ENCODE measurements at places on chromosomes 3 and 15.

GRCh38 chr15:59894835-59895234 lies 109.3 kb upstream of the FOXB1 start:
- no peak for DNase-seq

DNA sequence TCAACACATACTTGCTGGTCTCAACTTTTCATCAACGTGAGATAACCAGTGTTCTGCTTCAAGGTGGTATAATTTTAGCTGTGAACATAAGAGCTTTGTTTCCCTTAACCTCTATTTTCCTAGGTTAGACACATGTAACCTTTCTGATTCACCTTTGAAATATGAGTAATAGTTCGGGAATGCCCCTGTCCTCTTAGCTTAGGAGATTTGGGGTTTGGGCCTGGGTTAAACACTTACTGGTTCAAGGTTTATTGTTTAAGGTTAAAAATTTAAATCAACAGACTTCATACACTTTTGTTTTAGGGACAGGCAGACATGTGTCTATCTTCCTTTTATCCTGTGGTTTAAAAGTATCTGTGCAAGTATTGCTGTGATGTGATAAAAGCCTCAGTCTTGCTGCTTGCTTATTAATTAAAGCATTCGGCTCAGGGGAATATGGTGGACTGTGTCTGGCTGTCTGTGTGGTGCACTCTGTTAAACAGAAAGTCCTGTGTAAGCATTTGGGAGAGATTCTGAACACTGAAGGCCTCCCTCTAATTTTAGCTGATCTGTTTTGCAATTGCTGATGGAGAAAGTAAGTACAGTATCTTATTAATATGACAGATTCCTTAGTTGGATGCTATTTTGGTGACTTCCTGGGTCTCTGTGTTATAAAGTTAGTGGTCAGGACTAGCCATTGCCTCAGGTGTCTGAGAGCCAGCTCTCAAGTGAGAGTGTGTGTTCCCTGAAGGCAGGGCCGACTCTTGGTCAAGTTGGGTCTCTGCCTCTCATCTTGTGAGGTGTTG lies 81.8 kb downstream of the USP13 start:
- no peak for DNase-seq

- no peak for DNase-seq
These were observed 85.2 kb downstream of the UBE2E2 start for GRCh38 chr3:23288286-23288685.

GRCh38 chr15:47404877-47405276 lies 312.4 kb upstream of the SEMA6D start:
- DNase-seq = no peak

GRCh38 chr3:113436809-113437208 lies 4.5 kb downstream of the CFAP44 start:
- DNase-seq = no peak

DNA sequence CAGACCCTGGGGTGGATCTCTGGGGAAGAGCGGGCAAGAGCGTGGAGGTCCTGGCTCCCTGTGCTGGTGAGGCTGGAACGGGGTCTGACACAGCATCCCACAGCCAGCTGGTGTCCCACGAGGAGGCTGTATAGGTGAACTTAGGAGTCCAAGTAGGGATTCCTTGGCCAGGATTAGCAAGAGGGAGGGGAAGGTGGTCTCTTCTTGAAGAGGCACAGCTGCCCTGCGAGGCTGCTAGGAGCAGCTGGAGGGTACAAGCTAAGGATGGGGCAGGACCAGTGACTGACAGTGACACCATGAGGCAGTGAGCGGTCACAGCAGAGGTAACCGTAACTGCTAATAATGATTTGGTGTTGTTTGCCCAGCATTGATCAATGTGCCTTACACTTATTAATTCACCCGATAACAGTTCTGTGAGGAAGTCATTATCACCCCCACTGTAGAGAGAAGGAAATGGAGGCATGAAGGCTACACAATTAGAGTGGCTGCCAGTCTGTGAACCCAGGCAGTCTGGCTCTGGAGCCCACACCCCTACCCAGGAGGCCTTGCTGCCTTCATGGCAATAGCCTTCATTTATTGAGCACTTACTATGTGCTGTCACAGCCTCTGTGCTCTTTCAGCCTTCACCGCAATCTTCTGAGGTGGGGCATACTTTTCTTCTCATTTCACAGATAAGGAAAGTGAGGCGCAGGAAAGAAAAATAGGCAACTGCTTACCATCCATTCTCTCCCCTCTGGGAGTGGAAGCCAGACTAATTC lies 59.4 kb downstream of the TMEM44 start:
- peak; percentile 16 for DNase-seq

GRCh38 chr3:189490749-189491148 lies 140.4 kb upstream of the TP63 start:
- no peak for DNase-seq

DNA sequence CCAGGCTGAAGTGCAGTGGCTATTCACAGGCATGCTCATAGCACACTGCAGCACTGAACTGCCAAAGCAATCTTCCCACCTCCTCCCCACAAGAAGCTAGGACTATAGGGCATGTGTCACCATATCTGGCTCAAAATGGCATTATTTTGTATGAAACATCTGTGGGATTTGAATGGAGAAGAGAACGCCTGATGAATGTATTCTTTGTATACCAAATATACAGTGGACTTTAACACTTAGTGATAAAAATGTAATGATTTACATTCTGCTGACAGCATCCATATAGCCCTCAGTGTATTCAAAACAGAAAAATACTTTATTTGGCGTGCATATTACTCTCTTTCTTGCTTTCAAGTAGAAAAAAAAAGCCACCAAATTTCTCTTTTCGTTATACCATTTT lies 257.8 kb downstream of the FOXP1 start:
- no peak for DNase-seq

- no peak for DNase-seq
These were observed 367.6 kb upstream of the PLSCR5 start for GRCh38 chr3:146972726-146973125.

DNA sequence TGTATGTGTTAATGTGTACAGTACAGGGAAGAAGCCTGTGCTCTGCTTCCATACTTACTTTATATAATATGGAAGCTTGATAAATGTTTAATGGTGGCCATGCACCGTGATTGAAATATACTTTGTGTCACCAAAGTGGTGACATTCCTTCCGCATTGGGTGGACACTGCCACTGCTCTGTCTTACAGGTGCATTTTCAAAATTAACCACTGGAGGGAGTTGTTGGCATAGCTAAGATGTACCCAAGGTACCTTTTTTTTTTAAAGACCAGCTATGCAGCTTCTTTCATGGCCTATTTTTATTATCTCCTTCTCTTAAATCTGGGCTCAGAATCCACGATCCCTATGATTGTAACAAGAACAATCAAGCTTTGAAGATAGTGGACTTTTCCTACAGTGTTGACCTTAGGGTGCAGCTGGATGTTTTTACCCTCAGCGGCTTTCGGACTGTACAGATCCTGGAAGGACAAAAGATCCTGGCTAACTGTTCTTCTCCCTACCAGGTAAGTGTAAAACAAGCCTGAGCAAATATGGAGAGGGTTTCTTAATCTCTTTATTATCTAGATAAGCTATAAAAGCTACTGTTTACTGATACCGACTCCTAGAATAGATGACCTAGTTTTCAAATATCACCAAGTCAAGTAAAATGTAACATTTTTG lies 21.6 kb upstream of the PAK6 start:
- DNase-seq = peak; percentile 0

- no peak for DNase-seq
These were observed 32.8 kb upstream of the SSR3 start for GRCh38 chr3:156587760-156588069.

DNA sequence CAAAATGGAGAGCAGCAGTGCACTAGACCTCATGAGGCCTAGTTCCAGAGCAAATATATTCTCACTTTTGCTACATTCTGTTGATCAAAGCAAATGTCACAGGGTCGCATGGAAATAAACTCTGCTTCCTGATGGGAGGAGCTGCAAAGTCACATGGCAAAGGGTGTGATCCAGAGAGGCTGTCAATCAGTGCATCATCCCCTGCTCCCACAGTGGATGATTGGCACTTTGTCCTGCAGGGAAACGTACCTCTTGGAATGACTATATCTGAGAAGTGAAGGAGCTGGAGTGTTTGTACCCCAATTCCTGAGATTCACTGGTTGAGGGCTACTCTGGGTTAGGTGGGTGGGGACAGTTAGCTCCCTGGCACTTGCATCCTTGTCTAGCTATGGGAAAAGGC lies 195.1 kb upstream of the CTDSPL start:
- no peak for DNase-seq

- peak; percentile 13 for DNase-seq
These were observed 107.7 kb upstream of the RPL32 start for GRCh38 chr3:12948891-12949711.

DNA sequence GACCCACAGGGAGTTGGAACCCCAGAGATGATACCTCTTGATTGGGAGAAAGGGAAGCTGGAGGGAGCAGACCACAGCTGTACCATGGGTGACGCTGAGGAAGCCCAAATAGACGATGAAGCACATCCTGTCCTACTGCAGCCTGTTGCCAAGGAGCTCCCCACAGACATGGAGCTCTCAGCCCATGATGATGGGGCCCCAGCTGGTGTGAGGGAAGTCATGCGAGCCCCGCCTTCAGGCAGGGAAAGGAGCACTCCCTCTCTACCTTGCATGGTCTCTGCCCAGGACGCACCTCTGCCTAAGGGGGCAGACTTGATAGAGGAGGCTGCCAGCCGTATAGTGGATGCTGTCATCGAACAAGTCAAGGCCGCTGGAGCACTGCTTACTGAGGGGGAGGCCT lies 201.1 kb downstream of the AKAP13 start:
- DNase-seq = no peak

- no peak for DNase-seq
These were observed 36.9 kb downstream of the SENP8 start for GRCh38 chr15:72155003-72155621.

DNA sequence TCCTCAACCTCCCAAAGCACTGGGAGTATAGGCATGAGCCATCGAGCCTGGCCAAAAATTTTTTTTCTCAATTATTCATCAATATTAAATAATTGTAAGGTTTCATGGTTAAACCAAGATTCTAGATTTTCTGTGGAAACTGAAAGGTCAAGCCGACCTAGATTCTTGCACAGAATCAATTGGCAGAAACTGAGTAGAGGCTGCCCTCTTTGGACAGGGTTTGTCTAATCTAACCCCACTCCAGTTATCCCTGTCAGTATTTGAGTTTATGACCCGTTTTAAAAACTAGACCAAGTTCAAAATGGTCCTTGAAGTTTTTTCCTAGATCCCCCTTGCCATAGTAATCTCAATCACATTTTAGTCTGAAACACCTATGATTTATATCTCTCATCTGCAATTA lies 8.6 kb upstream of the ADAM10 start:
- no peak for DNase-seq

- no peak for DNase-seq
These were observed 37.6 kb upstream of the RHCG start for GRCh38 chr15:89533861-89534544.
